ENCODE measurements at places on chromosomes 2 and 18.
A peak's percentile ranks its signal among the peaks of the same experiment; 100 is the strongest.

GRCh38 chr18:46720521-46720920 is 36.3 kb downstream of the ST8SIA5 start:
- no peak for DNase-seq

GRCh38 chr2:144437636-144438035 is 82.3 kb downstream of the ZEB2 start:
- DNase-seq: no peak

DNA sequence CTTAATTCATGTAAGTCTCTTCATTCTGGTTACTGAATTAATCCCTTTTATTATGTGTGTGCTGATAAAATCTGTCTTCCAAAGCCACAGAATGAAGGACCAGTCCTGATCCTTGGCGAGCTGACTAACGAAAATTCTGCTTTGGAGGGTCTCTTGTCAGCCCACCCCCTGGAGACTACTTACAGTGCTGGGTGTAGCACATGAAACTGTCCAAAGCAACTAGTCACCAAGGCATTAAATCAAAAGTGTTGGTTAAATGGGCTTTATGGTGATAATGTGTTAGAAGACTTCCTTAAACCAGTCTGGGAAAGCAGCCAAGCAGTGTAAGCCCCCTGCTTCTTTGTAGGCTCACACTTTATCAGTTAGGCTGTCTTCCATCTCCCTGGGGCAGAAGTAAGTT is 420.2 kb downstream of the SUCLG1 start:
- DNase-seq: peak; percentile 42

- DNase-seq: peak; percentile 93
These were observed 53.0 kb downstream of the LYPD6 start for GRCh38 chr2:149383340-149383739.

- no peak for DNase-seq
These were observed 44.3 kb downstream of the ST3GAL5 start for GRCh38 chr2:85844486-85844885.

GRCh38 chr2:10404324-10405143 is 43.6 kb downstream of the ODC1 start:
- no peak for DNase-seq

DNA sequence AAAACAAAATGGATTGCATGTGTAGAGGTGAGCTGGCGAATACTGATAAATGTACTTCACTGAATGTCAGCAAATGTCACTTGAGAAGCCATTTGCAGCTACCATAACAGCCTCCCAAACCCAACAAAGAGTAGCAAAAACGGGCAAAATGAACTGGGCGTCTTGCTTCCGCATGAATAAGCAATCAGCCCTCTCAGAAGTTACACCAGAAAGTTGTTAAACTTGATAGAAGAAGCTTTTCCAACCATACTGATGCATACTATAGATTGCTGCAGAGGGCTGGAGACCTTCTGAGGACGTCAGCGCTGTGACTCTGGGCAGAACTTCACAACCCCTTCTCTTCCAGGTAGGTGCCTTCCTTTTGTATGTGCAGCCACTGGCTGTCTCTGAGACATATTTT is 18.7 kb upstream of the SIX3 start:
- DNase-seq: no peak

- DNase-seq: no peak
These were observed 231.9 kb upstream of the MGAT5 start for GRCh38 chr2:134021830-134022524.

DNA sequence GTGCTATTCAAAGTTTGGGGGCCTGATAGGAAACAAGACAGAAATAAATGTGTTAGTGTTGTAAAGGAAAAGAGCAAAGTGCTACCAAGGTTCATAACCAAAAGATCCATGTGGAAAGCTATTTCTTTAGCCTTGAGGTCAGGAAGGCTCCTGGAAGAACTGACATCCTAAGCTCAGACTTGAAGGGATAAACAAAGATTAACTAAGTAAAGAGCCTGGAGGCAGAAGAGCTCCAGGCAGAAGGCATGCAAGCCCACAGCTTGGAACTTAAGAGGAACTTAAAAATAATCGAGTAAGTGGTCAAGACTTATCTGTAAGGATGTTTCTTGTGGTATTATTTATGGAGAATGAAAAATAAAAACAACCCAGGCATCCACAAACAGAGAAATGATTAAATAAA is 245.0 kb upstream of the MGAT5 start:
- no peak for DNase-seq

DNA sequence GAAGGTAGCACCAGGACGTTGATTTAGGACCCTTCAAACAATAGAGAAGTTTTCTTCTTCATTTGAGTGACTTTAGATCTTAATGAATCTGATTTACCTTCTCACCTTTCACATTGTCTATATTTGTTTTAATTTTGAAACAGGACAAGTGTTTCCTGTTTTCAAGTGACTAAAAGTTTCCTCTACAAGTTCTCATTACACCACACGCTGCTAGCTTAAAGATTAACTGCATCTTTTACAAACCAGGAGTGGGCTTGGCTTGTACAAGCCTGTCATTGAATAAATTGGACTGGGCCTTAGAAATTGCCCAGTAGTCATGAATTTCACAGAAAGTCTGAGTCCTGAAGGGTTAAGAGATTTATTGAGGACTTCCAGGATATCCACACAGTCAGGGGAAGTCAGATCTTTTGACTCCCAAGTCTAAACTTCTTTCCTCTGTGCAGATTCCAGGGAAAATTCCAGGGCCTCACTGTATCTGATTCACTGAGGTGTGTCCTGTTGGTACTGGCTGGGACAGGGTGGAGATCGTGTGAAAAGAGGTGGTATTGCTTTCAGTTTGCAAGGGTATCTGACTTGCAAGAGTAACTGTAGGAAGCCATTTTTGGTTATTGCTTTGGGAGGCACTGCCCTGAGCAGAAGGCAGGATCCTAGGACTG is 3.4 kb downstream of the SGPP2 start:
- DNase-seq: no peak

DNA sequence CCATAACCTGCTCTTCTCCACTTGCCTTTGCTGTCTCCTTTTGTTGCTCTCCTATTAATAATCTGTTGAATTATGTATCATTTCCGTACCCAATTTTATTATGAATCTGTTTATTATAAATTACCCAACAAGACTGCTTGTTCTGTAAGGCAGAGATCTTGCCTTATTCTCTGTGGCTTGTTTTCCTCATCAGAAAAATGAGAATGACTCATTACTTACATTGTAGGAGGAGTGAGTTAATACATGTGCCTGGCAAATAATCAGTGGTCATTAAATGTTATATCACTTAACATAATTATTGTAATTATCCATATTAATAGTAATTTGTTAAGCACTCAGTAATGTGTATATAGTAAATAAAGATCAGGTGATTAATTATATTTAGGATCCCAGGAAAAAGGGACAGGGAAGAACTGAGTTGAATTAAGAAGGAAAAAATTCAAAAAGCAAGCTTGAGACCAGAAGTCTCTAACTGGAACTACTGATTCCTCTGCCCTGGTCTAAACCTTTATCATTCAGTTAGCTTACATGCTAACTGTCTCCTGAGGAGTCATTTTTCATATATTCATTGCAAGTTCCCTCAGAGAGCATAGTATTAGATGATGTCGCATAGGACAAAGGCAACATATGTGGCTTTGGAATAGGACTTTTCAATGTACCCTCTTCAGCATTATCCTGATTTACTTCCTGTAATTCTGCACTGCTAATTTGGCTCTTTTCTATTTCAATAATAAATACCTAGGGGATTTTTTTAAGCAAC is 335.7 kb downstream of the GALNT13 start:
- DNase-seq: no peak

- no peak for DNase-seq
These were observed 114.3 kb downstream of the C1D start for GRCh38 chr2:67948506-67948905.

DNA sequence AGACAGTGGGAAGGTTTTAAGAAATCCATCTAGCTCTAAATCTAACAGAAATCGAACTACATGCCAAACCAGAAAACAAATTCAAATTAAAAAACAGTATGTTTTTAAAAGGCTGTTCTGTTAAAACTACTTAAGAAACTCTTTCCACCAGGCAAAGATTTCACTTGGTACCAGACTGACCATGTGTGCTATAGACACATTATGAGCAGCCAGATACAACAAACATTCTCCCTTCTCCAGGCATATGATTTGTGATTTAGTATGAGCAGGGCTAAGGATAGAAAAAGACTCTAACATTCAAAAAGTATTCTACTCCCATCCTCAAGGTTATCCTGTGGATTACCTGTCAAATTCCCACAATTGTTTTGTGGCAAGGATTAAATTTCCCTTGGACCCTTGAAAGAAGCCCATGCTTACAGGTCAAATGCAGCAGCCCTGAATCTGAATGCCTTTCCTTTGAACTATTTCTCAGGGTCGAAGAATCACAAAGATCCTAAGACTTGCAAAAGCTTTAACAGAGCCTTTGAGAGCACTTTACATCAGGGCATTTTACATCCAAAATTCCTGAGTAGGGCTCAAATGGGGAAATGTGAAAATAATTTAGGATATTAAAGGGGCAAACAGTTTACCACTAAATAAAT is 42.5 kb upstream of the TTC32 start:
- DNase-seq: no peak

DNA sequence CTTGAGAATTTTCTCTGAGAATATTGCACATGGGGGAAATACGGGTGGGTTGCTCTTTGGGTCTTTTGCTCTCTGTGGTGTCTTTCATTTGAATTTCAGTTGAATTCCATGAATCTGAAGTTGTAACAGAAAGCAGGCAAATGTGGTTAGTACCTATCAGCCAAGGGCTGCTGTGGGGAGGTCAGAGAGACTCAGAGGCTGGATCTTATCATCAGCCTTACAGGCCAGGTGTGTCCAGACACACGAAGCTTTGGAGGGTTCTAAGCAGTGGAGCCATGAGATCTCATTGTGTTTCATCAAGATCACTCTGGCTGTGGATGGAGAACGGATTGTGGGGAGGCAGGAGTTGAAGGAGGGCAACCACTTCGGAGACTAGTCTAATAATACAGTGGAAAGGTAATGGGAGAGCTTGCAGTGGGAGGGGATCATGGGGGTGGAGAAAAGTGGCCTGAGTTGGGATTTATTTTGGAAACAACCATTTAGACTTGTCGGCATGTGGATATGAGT is 68.1 kb downstream of the GNAL start:
- no peak for DNase-seq

GRCh38 chr2:10030311-10030736 is 13.0 kb upstream of the KLF11 start:
- DNase-seq: no peak

- DNase-seq: no peak
These were observed 29.8 kb upstream of the METTL21A start for GRCh38 chr2:207655000-207655399.

GRCh38 chr2:15058721-15059157 is 426.2 kb downstream of the LRATD1 start:
- DNase-seq: no peak

DNA sequence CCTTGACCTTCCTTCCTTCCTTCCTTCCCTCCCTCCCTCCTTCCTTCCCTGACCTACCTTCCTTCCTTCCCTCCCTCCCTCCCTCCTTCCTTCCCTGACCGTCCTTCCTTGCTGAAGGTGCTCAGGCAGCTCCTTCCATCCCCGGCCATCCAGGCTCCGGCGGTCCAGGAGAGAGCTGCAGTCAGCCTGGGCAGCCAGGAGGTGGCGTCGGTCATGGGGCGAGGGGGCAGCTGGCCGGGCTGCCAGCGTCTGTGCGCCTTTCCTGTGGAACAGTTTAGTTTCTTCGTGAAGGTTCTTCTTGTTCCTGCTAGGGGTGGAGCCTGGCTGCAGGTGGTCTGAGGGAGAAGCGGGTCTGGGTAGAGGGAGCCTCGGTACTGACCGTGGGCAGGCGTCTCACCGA is 15.7 kb downstream of the GPR35 start:
- DNase-seq: no peak

Data from fibroblast of skin of abdomen (primary cell).